ENCODE measurements at places on chromosomes 2 and 18. TPM values are rescaled to one million over a fixed set of nuclear protein-coding genes. Genes with fewer than 3 reads are reported as not detected.

DNA sequence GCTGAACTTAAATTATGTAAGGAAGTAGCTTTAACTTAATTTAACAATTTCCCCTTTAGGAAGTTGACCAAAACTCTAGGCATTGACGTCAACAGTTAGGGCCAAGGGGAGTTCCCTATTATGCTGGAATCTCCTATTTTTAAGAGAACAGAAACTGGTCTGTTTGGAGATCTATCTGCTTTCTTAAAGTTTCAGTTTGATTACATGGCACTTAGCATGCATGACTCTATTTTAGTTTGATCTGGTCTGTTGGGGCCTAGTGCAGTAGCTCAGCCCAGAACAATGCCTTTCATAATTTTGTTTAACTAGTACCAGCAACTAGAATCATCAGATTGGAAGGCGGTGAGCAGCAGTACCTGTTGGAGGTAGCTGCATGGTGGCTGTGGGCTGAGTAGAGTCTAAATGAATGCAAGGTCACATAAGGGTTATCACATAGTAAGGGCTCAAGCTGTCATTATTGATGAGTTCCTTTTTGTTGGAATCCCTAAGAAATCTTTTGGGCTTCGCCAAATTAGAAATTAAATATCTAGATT, 60.5 kb upstream of the ZNG1B start:
- no peaks in the 10 kb centered on the region for H3K36me3 ChIP-seq
- no peaks in the 10 kb centered on the region for H3K4me1 ChIP-seq
- DNase-seq, result no peak
- H3K4me3 ChIP-seq, result no peak overlapping the region

Gene CEP76
- total RNA-seq, result 8.6 TPM

Gene CCDC141
- total RNA-seq, result 2.0 TPM

Gene THSD7B
- total RNA-seq, result 0.49 TPM

Gene PDE11A
- 0.25 TPM for total RNA-seq
